T-helper 2 cell (primary cell): ENCODE measurements at places on chromosomes 16 and 17.

DNA sequence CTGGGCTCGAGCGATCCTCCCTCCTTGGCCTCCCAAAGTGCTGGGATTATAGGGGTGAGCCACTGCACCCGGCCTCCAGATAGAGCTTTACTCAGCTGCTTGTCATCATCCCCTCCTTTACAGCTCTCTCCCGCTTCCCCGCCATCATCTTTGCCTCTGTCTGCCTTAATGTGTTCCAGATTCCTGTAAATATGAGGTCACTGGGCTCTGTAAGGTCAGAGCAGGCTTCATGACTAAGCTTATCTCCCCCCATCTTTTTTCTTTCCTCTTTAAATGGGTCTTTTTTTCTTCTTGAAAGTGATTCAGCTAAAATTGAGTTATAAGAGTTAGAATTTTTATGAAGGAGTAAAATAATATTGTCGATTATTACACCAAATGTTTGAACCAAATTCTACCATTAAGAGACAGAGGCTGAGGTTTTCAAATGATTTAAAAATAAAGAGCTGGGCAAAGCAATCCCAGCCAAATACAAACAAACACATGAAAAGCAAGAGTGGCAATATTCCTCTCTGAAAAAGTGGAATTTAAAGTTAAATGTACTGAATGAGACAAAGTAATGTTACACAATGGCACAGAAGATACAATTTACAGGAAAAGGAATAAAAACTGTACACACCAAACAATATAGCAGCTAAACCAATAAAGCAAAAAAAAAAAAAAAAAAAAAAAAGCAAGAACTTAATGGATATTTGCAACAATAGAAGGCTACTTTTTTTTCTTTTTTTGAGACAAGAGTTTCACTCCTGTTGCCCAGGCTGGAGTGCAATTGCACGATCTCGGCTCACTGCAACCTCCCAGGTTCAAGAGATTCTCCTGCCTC is 62.1 kb downstream of the CRISPLD2 start:
- DNase-seq = no peak

DNA sequence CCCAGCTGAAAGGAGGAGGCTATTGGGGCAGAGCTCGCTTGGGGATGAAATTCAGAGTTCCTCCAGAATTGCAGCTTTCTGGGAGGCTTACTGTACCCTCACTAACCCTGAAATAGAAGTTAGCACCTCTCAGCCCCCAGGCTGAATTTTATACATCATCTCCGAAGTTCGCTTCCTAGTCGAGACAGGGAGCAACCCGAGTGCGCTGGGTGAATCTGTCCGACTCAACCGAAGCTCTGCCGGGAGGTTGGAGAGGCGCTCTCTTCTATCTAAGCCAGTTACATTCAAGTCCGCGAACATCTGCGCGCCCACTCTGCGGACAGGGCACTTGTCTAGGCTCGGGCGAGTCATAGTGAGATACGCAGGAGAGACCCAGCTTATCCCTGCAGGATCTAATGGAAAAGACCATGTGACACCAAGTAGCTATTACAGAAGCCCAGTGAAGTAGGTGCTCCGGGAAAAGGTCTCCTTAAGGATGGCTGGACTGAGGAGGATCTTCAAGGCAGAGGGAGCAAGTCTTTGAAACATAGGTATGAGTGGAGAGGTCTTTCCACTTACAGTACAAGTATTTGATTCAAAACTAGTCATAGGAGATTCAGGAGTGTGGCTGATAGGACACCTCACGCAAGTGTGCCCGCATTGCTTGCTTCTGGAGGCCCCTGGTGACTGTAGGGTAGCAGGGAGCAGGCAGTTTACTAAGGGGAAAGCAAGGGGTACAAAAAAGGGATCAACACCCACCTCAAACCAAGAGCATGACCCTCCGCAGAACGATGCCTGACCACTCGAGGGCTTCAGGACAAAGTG is 646 bp upstream of the HES7 start:
- DNase-seq = no peak

DNA sequence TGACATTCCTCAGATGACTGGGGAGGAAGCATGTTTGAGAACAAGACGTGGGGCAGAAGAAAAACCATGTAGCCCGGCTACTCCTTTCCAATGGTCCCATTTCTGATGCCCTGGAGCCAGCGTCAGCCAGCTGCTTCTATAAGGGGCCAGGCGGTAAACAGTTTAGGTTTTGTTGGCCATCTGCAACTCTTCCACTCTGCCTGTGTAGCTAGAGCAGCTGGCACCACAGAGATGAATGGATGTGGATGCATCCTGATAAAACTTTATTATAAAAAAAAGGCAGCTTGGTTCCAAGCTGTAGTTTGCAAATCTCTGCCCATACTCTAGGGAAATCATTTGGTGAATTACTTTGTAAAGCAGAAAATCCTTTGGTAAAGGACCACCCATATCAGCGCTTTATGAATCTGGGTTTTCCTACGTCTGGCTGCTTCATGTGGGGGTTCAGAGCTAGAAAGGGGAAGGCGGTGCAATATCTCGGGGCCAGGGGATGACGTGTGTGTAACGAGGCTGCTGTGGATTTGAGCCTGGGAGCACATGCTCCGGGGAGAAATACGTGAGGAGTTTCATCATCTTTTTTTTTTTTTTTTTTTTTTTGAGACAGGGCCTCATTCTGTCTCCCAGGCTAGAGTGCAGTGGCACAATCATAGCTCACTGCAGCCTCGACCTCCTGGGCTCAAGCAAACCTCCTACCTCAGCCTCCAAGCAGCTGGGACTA is 3.4 kb upstream of the SRL start:
- no peak for DNase-seq

GRCh38 chr17:28733346-28733745 is 4.8 kb downstream of the NEK8 start:
- DNase-seq = no peak

GRCh38 chr16:75345711-75346110 is 87.6 kb downstream of the CFDP1 start:
- no peak for DNase-seq

DNA sequence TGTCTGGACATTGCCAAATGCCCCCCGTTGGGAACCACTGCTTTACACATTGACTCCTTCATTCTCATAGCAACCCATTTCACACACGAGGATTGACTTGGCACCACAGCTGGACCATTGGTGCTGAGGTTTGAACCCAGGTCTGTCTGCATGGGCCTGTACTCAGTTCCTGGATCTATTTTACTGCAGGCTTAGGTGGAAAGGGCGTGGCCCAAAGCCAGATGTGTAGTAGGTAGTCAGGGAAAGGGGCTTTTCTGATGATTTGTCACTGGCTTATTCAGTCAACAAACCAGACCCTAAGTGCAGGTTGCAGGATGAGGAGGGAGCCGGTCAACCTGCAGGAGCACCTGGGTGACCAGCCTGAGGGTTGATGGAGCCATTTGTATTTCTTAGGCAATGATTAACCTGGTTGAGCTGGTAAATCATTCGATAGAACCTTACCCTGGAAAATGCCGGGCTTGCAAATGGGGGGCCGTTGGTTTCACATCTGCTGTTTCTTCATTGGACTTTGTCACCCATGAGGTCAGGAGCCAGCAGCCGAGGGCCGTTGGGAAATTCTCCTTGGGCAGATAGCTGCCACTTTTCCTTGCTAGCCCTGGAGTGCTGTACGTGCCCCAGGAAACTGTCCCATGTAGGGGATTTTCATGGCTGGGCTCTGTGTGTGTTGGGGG is 104.4 kb downstream of the CMIP start:
- DNase-seq = no peak

GRCh38 chr16:56871172-56871593 is 6.2 kb downstream of the SLC12A3 start:
- no peak for DNase-seq

GRCh38 chr17:75950855-75951554 is 10.2 kb upstream of the FBF1 start:
- no peak for DNase-seq

- DNase-seq = no peak
Observed at GRCh38 chr16:84618581-84619460, 943 bp upstream of the COTL1 start.

DNA sequence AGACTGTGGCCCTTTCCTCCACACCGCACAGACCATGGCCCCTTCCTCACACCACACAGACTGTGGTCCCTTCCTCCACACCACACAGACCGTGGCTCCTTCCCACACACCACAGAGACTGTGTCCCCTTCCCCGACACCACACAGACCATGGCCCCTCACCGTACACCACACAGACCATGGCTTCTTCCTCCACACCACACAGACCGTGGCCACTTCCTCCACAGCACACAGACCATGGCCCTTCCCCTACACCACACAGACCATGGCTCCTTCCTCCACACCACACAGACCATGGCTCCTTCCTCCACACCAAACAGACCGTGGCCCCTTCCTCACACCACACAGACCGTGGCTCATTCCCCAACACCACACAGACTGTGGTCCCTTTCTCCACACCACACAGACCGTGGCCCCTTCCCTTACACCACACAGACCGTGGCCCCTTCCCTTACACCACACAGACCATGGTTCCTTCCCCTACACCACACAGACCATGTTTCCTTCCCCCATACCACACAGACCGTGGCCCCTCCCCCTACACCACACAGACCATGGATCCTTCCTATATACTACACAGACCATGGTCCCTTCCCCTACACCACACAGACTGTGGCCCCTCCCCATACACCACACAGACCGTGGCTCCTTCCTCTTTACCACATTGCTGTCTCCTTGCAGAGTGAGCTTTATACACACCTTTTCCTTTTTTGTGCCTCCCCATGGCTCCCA is 297.5 kb upstream of the FOXF1 start:
- DNase-seq = no peak

DNA sequence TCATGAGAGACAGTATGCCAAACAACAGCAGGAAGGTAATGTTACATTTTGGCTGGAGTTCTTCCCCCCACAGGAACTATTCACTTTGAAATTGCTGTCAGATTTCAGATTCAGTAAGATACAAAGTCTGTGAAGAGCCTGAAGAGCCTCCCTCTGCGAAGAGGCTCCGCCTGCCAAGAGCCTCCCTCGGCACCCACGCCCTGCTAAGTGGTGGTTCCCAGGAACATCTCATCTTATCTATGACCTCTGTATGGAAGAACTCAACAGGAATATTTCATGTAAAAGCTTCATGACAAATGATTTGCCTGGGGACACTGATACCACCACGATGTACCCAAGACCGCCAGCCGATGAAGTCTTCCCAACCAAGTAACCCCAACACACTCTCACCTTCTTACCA is 3.2 kb downstream of the ZC3H7A start:
- no peak for DNase-seq

DNA sequence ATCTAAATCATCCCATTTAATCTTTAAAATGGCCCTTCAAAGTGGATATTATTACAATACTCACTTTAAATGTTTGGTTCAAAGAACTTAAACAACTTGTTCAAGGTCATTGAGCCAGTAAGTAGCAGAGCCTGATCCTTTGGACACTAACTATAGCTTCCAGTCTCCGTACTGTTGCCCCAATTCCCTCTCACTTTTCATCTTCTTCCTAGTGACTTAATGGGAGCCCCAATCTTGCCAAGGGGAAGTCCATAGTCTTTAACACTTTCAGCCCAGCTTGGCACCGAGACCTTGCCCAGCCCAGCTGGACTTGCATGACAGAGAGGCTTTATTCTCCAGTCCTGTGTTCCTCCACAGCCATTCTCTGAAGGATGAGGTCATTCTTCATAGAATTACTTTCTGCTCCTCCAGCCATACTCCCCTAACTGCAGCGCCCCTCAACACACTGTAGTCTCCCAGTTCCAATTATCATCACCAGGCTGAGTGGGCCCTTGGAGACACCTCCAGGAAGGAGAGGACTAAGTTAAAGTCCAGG is 49.2 kb upstream of the NLK start:
- DNase-seq = no peak

GRCh38 chr16:27381236-27381635 is 20.7 kb upstream of the IL21R start:
- no peak for DNase-seq

- no peak for DNase-seq
Observed at GRCh38 chr17:10196941-10197340, 1.5 kb downstream of the GAS7 start.
